CD4-positive, alpha-beta T cell treated with Interleukin-10 for 1 hour (primary cell): ENCODE measurements at places on chromosomes 2 and 18.

DNA sequence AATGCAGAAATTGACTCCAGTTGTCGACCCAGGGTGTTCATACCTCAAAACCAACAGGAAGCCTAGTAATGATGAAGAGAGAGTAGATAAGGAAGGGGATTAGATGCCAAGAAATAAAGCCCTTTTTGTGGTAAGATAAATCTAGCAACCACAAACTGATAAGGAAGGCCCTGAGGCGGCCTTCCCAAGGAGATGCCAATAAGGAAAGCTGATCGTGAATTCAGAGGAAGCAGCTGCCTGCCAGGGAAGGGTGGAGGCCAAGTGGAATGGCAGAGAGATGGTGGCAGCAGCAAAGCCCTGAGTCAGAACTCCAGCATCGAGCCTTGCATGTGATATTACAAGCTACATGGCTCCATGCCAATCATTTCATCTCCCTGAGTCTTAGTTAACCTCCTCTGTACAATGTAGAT lies 126.3 kb downstream of the IRS1 start:
- no peak for DNase-seq

- DNase-seq = no peak
Observed at GRCh38 chr18:44967599-44967998, 286.9 kb downstream of the SETBP1 start.

GRCh38 chr2:20565623-20566236 lies 85.2 kb downstream of the HS1BP3 start:
- DNase-seq = no peak

- no peak for DNase-seq
Observed at GRCh38 chr18:57754577-57755338, 48.4 kb downstream of the ATP8B1 start.

GRCh38 chr18:67608615-67609273 lies 92.2 kb upstream of the DSEL start:
- no peak for DNase-seq

GRCh38 chr2:234492717-234493485 lies 4.0 kb downstream of the ARL4C start:
- peak; percentile 31 for DNase-seq

DNA sequence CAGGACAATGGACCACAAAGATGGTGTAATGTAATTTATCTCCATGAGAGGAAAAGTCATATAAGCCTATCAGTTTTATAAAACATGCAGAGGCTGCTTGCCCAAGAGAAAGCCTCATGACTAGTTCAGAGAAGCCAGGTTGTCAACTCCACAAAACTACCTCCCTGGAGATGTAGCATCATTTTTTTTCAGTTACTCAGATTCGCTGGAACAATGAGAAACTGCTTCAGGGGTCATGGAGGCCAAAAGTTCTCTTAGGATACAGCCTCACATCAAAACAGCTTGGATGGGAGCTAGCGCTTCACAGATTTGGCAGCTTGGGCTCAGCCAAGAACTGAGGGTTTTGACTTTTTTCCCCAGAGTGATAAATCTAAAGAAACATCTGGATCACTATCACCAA lies 263.5 kb downstream of the INSIG2 start:
- no peak for DNase-seq

DNA sequence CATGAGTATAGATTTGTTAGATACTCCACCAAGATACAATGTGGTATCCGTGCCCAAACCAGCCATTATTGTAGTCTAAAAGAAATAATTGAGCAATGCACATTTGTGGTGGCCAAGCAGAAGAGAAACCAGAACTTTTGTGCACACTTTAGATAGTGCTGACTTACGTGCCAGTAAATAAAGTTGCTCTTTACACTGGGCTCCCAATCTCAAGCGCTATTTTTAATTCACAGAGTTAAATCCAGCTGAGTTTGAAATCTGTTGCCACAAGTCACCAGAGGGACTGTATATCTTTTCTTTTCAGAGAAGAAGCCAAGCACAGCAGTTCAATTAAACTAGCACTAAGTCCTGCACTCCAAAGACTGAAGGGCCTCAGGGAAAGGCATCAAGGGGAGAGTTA lies 680.4 kb downstream of the TDRD15 start:
- no peak for DNase-seq

- DNase-seq = no peak
Observed at GRCh38 chr2:237542001-237542704, 24.2 kb upstream of the PRLH start.

DNA sequence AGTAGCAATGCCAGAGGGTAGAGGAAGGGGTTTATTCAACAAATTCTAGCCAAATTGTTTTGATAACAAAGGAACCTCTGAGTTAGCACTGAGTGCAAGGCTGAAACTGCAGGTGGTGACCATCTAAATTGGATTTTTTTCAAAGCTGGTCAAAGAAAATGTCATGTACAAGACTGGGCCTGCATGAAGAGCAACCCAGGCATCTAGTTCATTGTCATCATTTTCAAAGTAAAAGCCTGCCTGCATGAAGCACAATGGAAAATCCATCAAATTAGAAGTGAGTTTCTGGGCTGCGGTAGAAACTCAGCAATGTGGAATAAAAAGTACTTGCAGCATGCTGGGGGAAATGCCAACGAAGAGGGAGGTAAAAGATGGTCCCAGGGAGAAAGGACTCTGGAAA lies 80.8 kb upstream of the PPP1CB start:
- DNase-seq = no peak
